ENCODE measurements at places on chromosomes 12 and 14.
A peak's percentile ranks its signal among the peaks of the same experiment; 100 is the strongest.

- H3K27me3 ChIP-seq = peaks cover 19% of the 10 kb centered on the region
- no peak overlapping the region for H3K4me3 ChIP-seq
- no peak for DNase-seq
- H3K4me1 ChIP-seq = no peaks in the 10 kb centered on the region
Observed at GRCh38 chr14:54503486-54503885, 6.2 kb upstream of the CGRRF1 start.

- peaks cover 18% of the 10 kb centered on the region for H3K4me1 ChIP-seq
- no peak overlapping the region for H3K4me3 ChIP-seq
- no peak for DNase-seq
- no peak overlapping the region for H3K27ac ChIP-seq
- H3K36me3 ChIP-seq = peaks cover 1% of the 10 kb centered on the region
- H3K27me3 ChIP-seq = no peaks in the 10 kb centered on the region
Observed at GRCh38 chr12:6912164-6912935, 2.0 kb upstream of the ENO2 start.

DNA sequence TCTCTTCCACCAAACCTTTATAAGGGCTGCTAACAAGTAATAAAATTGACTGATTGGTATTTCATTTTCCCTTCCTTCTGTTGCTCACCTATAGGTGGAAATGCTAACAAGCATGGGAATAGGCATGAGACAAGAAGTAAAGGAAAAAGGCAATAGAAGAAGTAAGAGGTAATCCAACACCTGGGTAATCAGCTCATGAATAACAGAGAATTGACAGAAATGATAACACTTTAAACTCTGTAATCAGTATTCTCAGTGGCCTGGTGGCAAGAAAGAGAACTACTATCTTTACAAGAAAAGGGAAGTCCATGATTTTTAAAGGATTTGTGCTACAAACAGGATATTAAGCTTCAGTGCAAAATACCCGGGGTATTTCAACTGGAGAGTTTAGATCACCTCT lies 737.8 kb downstream of the RERGL start:
- DNase-seq = no peak
- no peaks in the 10 kb centered on the region for H3K27me3 ChIP-seq
- no peak overlapping the region for H3K4me3 ChIP-seq
- H3K27ac ChIP-seq = no peak overlapping the region
- no peaks in the 10 kb centered on the region for H3K4me1 ChIP-seq

DNA sequence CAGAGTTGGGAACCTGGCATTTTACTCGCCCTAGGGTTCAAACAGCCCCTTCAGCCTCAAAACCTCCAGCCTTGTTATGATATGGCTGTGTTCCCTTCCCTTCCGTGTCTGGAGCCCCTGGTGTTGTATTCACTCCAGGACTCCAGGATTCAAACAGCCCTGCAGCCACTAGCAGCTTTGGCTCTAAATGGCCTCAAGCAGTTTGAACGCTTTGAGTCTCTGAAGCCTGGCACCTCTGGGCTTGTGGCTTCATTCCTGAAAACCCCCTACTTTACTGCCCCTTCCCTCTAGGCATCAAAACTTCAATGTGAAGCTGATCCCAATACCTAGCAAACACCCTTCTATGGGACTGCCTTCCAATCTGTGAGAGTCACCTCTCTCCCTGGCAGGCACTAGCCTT lies 67.9 kb upstream of the RMST start:
- H3K4me1 ChIP-seq = no peaks in the 10 kb centered on the region
- DNase-seq = no peak
- no peak overlapping the region for H3K4me3 ChIP-seq
- no peaks in the 10 kb centered on the region for H3K36me3 ChIP-seq
- H3K27ac ChIP-seq = no peak overlapping the region
- no peaks in the 10 kb centered on the region for H3K27me3 ChIP-seq

GRCh38 chr14:29895591-29896083 lies 32.0 kb downstream of the PRKD1 start:
- DNase-seq = no peak
- H3K4me3 ChIP-seq = no peak overlapping the region
- H3K36me3 ChIP-seq = no peaks in the 10 kb centered on the region
- peaks cover 6% of the 10 kb centered on the region for H3K4me1 ChIP-seq
- no peak overlapping the region for H3K27ac ChIP-seq

- peaks cover 29% of the 10 kb centered on the region for H3K36me3 ChIP-seq
- H3K4me1 ChIP-seq = peaks cover 23% of the 10 kb centered on the region
- H3K27ac ChIP-seq = peak overlapping the region; percentile 75
- H3K27me3 ChIP-seq = no peaks in the 10 kb centered on the region
- peak; percentile 80 for DNase-seq
Observed at GRCh38 chr14:103697603-103698379, 17.5 kb downstream of the XRCC3 start.

GRCh38 chr14:104358528-104359300 lies 220.3 kb downstream of the KIF26A start:
- no peak overlapping the region for H3K27ac ChIP-seq
- no peak for DNase-seq
- no peaks in the 10 kb centered on the region for H3K4me1 ChIP-seq

DNA sequence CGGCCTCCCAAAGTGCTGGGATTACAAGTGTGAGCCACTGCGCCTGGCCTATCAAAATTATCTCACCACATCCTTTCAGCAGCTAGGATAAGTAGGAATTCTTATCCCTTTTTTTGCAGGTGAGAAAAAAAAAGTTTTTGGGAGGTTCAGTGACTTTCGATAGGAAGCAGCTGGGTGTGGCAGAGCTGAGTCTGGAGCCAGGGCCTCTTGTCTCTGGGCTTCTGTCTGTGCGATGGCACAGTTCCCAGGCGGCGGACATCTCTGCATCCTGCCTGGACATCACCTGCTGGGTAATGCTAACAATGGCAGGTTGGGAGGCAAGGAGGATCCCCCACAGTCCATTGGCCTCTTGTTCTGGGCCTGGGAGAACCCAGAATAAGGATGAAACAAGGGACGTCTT lies 12.5 kb downstream of the NRXN3 start:
- H3K4me1 ChIP-seq = no peaks in the 10 kb centered on the region
- no peaks in the 10 kb centered on the region for H3K36me3 ChIP-seq
- H3K27ac ChIP-seq = no peak overlapping the region
- no peak for DNase-seq

DNA sequence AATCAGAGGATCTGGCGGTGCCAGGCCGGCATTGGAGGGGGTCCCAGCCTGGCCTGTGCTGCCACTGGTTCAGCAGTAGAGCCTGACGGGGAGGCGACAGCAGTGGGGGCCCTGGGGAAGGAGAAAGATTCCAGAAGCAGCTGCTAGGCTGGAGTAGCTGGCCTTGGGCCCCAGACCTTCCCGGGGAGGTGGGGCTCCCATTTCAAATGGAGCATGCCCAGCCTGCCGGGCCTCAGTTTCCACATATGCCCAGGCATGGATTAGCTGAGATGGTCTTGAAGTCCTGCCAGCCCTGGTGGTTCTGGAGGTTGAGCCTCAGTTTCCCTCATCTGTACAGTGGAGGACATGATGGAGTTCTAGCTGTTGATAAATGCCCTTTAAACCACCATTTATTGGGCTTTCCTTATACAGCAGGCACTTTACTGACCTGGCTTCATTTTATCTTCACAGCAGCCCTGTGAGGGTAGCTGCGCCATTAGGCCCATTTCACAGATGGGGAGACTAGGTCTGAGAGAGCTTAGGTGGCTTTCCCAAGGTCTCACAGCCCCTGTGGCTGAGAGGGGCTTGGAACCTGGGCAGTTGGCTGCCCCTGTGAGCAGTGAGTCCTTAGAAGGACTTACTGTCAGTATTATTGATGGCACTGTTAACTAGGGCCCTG lies 21.8 kb downstream of the SH2B3 start:
- no peak for DNase-seq
- H3K4me1 ChIP-seq = peaks cover 53% of the 10 kb centered on the region
- H3K27ac ChIP-seq = no peak overlapping the region
- H3K36me3 ChIP-seq = no peaks in the 10 kb centered on the region

DNA sequence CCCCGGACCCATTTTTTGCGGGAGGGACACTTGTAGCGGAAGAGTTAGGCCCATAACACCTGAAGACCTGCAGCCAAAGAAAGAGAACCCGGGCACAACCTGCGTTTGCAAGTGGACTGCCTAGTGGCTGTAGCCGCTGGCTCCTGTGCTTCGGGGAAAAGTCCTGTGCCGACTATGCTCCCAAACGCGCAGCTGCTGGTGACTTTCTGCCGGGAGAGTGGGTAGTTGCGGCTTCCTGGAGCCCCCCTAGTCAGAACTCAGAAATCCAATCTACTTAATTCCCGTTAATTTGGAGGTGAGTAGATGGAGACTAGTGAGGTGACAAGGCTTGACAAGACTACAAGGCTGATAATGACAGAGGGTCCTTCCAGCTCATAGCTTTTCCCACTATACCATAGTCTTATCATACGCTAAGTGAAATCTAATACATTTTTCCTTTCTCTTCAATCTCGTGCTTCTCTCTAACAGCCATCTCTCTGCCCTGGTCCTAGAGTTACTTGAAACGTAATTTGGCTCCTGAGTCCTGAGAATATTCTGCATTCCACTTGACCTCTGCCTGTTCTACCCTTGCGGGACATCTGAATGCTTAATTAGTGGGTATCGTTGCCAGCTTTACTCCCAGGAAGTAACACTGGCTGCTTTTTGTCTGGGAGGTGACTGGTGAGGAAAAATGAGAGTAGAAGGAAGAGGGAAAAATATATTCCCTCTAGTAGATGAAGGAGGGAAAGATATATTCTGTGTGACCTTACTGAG lies 556 bp downstream of the MTHFD1 start:
- H3K27ac ChIP-seq = peak overlapping the region; percentile 96
- H3K4me1 ChIP-seq = peaks cover 32% of the 10 kb centered on the region
- H3K4me3 ChIP-seq = peak overlapping the region; percentile 97
- peaks cover 12% of the 10 kb centered on the region for H3K36me3 ChIP-seq

- no peak overlapping the region for H3K27ac ChIP-seq
- DNase-seq = no peak
- H3K4me3 ChIP-seq = no peak overlapping the region
- H3K27me3 ChIP-seq = no peaks in the 10 kb centered on the region
- H3K4me1 ChIP-seq = peaks cover 51% of the 10 kb centered on the region
Observed at GRCh38 chr12:124727922-124728321, 135.7 kb downstream of the SCARB1 start.

- DNase-seq = no peak
- H3K4me1 ChIP-seq = peaks cover 23% of the 10 kb centered on the region
- peaks cover 6% of the 10 kb centered on the region for H3K36me3 ChIP-seq
Observed at GRCh38 chr12:45302621-45303369, 86.9 kb downstream of the ANO6 start.

DNA sequence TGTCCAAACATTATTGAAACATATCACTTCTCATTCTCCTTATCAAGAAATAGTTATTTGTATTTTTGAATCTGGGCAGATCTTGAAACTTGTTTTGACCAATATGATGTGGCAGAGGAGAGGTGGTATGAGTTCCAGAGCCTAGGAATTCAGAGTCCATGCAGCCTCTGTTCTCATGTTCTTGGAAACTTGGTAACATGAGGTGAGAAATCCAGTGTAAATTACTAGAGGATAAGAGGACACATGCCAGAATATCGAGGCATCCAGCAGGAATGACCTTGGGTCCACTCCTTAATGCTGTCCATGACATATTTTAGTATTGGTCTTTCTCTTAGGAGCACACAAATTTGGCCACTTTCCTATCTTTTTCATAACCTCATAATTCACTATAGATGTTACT lies 1374.6 kb downstream of the FSCB start:
- no peak overlapping the region for H3K4me3 ChIP-seq
- DNase-seq = no peak
- no peaks in the 10 kb centered on the region for H3K36me3 ChIP-seq
- H3K27me3 ChIP-seq = no peaks in the 10 kb centered on the region

DNA sequence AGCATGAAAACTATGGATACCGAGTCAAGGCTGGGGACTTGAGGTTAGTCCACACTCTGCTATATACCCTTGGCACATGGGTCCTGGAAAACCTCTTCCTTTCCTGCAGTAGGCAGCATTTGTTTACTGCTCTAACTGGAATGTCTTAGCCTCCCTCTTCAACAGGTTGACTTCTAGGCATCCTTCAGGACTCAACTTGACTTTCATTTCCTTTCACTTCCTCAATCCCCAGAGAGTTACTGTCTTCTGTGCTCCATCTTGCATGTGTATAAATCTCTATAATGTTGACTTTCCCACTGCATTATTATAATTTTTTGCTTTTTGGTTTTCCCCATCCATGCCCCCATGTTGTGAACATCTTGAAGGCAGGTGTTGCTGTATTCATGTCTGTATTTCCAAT lies 107.9 kb downstream of the VRK1 start:
- no peak overlapping the region for H3K4me3 ChIP-seq
- no peaks in the 10 kb centered on the region for H3K27me3 ChIP-seq
- no peak for DNase-seq
- H3K27ac ChIP-seq = no peak overlapping the region

- H3K27ac ChIP-seq = no peak overlapping the region
- H3K4me3 ChIP-seq = no peak overlapping the region
- no peaks in the 10 kb centered on the region for H3K27me3 ChIP-seq
Observed at GRCh38 chr12:87760943-87761342, 268.3 kb downstream of the C12orf50 start.

- H3K27ac ChIP-seq = no peak overlapping the region
- peaks cover 12% of the 10 kb centered on the region for H3K4me1 ChIP-seq
- no peak overlapping the region for H3K4me3 ChIP-seq
Observed at GRCh38 chr12:102953221-102953620, 4.3 kb upstream of the ASCL1 start.

DNA sequence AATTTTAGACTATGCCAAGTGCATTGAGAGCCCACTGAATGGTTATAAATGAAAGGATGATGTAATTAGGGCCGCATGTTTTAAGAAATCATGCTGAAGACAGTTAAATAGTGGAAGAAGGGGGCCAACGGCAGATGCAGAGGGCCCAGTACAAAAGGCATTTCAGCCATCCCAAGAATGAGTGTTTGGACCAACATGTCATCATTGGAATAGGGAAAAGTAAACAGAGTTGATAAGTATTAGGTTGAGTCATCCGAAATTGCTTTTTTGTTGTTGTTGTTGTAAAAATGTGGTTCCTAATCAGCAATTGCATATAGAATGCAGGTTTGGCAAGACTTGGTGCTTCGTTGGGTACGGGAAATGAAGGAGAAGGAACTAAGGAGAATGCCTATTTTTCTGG lies 29.5 kb downstream of the BMP4 start:
- no peak for DNase-seq
- H3K27ac ChIP-seq = no peak overlapping the region
- H3K27me3 ChIP-seq = no peaks in the 10 kb centered on the region
- no peak overlapping the region for H3K4me3 ChIP-seq
- no peaks in the 10 kb centered on the region for H3K36me3 ChIP-seq

GRCh38 chr12:106508966-106509365 lies 73.8 kb upstream of the RFX4 start:
- H3K4me1 ChIP-seq = no peaks in the 10 kb centered on the region
- no peak for DNase-seq
- H3K4me3 ChIP-seq = no peak overlapping the region
- H3K27me3 ChIP-seq = no peaks in the 10 kb centered on the region

DNA sequence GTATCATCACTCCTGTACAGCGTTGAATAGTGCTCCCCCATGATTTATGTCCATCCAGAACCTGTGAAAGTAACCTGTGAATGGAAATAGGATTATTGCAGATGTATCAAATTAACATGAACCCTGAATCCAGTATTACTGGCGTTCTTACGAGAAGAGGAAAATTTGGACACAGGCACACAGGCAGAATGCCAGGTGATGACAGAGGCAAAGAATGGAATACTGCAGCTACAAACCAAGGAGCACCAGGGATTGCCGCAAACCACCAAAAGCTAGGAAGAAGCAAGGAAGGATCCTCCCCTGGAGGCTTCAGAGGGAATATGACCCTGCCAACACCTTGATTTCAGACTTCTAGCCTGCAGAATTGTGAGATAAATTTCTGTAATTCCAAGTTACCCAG lies 113.5 kb upstream of the EGLN3 start:
- no peak overlapping the region for H3K27ac ChIP-seq
- H3K27me3 ChIP-seq = peaks cover 6% of the 10 kb centered on the region
- no peak overlapping the region for H3K4me3 ChIP-seq
- no peak for DNase-seq
- peaks cover 6% of the 10 kb centered on the region for H3K4me1 ChIP-seq
- H3K36me3 ChIP-seq = no peaks in the 10 kb centered on the region
